CD4-positive, alpha-beta T cell (primary cell): ENCODE measurements at places on chromosomes 4 and X.

GRCh38 chrX:133607419-133608348, 192.4 kb upstream of the GPC4 start:
- no peak for DNase-seq

- no peak for DNase-seq
These were observed 78.8 kb upstream of the PACRGL start for GRCh38 chr4:20621476-20621875.

DNA sequence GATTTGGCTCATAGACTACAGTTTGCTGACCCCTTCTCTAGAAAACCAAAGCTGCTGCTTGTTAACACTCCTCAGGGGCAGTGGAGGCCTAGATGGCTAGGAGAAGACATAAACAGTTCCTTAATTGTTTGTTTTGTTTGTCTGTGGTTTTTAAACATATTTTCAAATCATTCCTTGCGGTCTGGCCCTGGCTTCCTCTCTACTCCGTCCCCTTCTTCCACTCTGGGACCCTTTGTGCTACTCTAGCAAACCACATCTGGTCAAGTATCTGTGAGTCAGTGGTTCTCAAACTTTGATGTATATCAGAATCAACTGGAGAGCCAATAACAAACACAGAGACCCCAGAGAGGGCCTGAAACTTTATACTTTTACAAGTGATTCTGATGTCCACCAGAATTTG, 36.1 kb downstream of the FRMPD4 start:
- no peak for DNase-seq

DNA sequence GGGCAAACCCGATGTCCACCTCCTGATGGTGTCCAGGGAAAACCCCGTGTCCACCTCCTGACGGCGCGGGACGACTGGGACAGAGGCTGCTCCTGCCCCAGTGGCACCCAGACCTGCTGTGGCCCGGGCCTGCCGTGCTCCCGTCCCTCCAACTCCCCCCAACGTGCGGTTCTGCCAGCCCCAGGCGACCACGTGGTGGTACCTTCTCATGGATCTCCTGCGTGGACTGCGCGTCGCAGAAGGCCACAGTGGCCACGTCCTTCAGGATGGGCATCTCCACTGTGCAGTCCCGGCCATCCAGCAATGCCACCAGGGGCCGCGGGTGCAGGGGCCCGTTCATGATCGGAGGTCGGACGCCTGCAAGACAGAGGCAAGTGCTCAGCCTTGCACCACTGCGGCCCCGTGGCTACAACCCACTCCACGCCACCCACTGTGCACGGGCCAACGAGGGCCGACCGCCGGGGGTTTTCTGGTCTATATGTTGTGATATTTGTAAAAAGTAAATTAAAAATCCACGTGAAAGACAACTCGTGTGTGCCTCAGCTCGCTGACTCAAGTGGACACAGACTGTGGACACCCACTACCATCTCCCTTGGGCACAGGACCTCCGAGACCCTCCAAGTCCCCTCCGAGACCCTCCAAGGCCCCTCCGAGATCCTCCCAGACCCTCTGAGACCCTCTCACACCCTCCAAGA, 10.8 kb downstream of the CTBP1 start:
- no peak for DNase-seq
